A375 (cell line): ENCODE measurements at places on chromosomes 16 and 17. TPM values are rescaled to one million over a fixed set of nuclear protein-coding genes. Genes with fewer than 3 reads are reported as not detected.

The NOTUM gene
- 0.11 TPM in 1 of 2 replicates, not detected in the other for total RNA-seq

The KLHL10 gene
- not detected in 2 replicates for total RNA-seq

The FOXO3B gene
- 4.8 and 8.9 TPM in 2 replicates for total RNA-seq

The KRTAP4-1 gene
- total RNA-seq, result not detected in 2 replicates

The TEKT5 gene
- not detected in 2 replicates for total RNA-seq

The NHLRC4 gene
- total RNA-seq, result 0.11 and 0.56 TPM in 2 replicates

The LRRC46 gene
- total RNA-seq, result 0.32 and 0.98 TPM in 2 replicates
